ENCODE measurements at places on chromosomes 11 and 22.

DNA sequence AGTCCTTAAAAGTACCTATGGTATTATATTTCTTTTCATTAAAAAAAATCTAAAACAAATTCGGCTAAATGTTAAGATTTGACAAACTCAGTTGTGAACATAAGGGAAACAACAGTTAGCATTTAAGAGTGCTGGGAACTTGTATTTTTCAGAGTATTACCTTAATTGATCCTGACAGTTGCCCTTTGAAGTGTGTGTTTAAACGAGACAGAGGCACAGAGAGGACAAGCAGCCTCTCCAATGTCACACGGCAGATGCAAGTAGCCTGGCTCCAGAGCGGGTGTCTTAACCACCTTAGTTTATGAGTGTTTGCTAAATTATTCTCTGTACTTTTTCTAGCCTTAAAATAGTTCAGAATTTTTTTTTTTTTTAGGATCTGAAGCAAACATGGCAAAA is 80.9 kb downstream of the TIMP3 start:
- DNase-seq, result no peak

DNA sequence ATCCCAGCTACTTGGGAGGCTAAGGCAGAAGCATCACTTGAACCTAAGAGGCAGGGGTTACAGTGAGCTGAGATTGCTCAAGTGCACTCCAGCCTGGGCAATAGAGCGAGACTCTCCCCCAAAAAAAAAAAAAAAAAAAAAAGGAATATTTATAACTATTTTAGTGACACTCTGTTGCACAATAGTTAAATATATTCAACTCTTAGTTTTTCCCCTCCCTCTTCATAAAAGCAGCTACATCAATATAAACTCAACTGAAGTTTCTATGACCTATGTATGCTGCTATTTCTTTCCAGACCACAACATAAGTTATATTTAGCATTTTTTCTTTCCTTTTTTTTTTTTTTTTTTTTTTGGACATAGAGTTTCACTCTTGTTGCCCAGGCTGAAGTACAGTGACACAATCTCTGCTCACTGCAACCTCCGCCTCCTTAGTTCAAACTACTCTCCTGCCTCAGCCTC is 19.2 kb downstream of the CELF1 start:
- no peak for DNase-seq

- no peak for DNase-seq
These were observed 55.2 kb downstream of the KDM2A start for GRCh38 chr11:67174311-67174710.

GRCh38 chr22:17379944-17380343 is 10.7 kb downstream of the CECR2 start:
- no peak for DNase-seq

GRCh38 chr11:107359701-107360100 is 97.9 kb downstream of the CWF19L2 start:
- peak; percentile 5 for DNase-seq

DNA sequence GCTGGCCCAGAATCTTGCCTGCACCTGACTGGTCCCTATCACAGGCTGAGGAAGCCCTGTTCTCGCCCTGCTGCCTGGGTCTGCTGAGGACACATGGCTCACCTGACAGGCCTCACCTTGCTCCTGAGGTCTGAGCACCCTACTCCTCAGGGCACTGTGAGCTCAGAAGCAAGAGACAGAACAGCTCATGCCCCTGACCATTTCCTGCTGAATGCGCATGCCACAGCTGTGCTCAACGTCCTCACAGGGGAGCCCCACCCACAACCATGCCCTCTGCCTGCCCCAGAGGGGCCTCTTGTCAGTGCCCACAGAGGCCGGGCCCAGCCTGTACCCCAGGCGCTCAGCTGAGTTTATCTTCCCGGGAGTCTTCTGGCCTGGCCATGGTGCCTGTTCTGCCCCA is 2.8 kb upstream of the TSPO start:
- DNase-seq, result no peak

- peak; percentile 69 for DNase-seq
These were observed at the start of gene ARL2 for GRCh38 chr11:65013888-65014725. Gene ARL2 (plus strand): TSS chr11:65014160. CDS start chr11:65014208, 48 bp downstream.

DNA sequence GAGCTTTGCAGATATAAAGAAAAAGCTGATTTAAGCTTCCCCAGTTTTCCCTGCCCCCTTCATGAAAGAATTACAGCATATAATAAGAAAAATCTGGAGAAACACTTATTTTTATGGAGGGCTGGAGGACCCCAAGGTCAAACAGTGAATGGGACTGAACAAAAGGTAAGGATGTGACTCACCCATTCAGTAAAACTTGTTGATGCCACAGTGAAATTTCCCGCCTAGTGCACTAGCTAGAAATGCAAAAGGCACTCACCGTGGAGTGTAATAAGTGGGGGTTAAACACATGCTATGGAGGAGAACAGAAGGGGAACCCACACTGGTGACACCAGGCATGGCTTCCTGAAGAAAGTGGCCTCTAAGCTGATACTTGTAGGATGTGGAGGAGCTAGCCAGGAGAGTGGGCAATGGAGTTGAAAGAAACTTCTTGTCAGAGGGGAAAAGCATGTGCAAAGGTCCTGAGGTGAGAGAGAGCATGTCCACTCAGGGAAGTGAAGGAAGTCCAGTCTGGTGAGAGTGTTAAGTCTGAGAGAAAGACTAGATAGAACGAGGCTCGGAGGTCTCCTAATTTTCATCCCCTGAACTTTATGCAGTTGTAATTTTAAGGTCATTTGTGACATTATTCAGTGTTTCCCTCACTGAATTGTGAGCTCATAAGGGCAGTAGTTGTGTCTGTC is 77.1 kb downstream of the MIAT start:
- no peak for DNase-seq

- no peak for DNase-seq
These were observed 3.7 kb downstream of the PDGFB start for GRCh38 chr22:39240831-39241793.

- no peak for DNase-seq
These were observed 6.6 kb downstream of the PLEKHB1 start for GRCh38 chr11:73652856-73653559.

DNA sequence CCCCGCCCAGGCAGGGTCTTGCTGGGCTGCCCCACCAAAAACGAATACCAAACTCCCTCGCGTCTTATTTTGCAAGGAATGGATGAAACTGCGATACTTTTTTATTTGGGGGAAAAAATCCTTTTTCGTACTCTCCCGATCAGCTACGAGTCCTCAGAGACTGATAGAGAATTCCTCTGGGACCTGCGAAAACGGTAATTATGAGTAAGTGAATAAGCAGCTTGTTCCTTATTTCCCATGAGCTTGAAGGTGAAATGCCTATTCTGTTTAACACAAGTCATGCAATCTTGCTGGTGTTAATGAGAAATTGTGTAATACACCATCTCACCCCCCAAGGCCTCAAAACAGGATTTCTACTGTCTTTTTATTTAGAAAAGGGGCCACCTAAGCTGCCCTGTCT is 5.5 kb downstream of the GRK3 start:
- DNase-seq, result no peak

- no peak for DNase-seq
These were observed 65.2 kb downstream of the CSTPP1 start for GRCh38 chr11:47001781-47002181.

DNA sequence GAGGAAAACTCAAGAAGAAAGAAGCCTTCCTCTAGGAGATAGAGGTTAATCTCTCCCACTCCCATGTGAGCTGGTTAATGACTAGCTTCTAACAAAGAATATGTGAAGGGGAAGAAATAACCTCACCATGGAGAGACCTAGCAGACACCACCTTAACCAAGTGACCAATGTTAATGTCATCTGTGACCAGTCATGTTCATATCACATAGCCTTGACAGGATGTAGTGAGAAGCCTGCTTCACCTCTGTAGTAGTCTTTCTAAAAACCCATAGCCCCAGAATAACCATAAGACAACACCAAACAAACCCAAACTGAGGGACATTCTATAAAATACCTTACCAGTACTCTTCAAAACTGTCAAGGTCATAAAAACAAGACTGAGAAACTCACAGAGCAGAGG is 21.5 kb upstream of the POU2AF1 start:
- DNase-seq, result no peak

Measured in iPS DF 19.7 (cell line).